ENCODE measurements at places on chromosomes 3 and 15.

DNA sequence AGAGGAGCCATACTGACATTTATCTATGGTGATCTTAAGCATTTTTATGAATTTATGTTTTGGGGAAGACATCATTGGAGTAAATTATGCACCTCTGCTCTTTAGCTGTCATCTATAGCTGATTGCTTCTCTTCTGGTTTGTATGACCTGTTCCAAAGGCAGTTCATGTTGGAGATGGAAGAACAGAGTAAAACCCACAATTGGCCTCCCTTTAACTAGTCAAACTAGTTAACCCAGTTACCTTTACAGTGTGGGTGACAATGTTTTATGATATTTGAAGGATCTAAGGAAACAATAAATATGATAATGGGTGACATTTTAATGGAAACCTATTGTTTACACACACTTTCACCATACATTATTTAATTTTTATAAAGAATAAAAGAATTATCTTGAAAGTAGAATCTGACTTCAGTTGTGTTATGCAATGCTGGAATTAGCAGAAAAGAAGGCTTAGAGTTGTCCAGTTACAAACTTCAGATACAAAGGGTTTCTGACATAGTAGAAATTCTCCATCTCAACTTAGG lies 263.5 kb downstream of the NFKBIZ start:
- DNase-seq, result no peak

DNA sequence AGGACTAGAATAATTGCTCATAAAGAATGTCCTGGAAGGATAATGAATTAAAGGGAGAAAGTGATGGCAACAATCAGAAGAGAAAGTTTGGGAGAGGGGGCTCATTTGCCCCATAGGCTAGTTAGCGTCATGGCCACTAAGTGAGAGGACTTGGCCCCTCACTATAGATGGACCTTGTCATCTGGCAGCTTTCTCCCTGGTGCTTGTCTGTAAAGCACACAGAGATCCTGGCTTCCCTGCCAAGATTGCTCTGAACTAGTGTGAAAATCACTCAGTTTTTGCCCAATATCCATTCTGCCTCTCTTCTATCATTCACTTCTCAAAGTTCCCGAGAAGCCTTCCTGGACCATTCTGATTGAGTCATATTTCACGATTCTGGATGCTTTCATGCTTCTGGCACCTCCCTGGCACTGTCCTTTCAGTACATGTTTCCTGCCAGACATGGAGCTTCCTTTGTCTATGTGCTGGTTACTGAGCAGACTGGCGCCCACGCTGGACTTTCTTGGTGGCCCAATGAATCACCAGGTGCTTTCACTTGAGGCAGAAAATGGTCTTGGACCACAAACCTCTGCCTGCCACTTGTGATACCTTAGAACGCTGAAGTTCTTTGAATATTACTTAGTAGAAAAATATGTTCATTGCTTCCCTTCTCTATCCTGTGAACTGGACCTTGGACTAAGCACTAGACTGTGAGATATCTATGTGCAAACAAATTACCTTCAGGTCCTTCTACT lies 709.6 kb upstream of the CFAP20DC start:
- DNase-seq, result no peak

- no peak for DNase-seq
Observed at GRCh38 chr3:45109771-45110508, 36.2 kb downstream of the CDCP1 start.

GRCh38 chr3:183541738-183542137 lies 13.8 kb downstream of the KLHL6 start:
- no peak for DNase-seq

DNA sequence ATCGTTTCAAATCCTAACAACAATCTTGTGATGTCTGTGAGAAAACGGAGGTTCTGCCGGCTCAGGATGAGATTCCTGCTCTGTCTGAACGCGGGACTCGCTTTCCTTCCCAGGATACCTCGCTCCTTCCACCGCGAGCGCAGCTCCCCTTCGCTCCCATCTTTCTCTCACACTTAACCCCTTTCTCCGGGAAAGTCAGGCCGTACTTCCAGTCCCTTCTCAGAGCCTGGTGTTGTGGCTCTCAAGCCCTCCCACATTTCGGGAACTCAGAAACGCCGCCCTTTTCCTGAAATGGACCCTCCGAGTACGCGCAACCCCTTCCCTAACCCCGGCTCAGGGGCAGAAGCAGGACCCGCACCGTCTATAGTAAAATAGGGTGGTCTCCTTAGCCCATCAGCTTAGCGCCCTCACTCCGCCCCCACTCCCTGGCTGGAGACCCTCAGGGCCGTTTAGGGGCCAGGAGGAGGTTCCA lies 378 bp upstream of the FEM1B start:
- DNase-seq, result no peak

- no peak for DNase-seq
Observed at GRCh38 chr3:1578124-1578806, 485.4 kb downstream of the CNTN6 start.

DNA sequence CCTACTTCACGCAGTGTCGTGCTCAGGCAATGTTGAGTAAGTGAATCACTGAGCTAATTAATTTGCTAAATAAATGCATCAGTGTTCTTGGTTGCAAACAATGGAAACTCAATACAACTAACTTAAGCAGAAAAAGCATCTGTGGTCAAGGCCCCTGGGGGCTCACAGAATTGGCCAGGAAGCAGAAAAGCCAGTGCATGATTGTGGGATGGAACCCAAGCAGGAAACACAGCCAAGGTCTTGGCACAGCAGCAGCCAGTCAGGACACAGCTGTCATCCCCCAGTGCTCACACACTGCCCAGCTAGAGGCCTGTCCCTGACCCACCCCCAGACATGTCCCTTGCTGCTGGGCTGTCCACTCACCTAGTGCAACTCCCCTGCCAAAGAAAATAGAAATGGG lies 85.9 kb downstream of the AQP9 start:
- no peak for DNase-seq

GRCh38 chr3:134606033-134607025 lies 44.5 kb downstream of the KY start:
- no peak for DNase-seq

DNA sequence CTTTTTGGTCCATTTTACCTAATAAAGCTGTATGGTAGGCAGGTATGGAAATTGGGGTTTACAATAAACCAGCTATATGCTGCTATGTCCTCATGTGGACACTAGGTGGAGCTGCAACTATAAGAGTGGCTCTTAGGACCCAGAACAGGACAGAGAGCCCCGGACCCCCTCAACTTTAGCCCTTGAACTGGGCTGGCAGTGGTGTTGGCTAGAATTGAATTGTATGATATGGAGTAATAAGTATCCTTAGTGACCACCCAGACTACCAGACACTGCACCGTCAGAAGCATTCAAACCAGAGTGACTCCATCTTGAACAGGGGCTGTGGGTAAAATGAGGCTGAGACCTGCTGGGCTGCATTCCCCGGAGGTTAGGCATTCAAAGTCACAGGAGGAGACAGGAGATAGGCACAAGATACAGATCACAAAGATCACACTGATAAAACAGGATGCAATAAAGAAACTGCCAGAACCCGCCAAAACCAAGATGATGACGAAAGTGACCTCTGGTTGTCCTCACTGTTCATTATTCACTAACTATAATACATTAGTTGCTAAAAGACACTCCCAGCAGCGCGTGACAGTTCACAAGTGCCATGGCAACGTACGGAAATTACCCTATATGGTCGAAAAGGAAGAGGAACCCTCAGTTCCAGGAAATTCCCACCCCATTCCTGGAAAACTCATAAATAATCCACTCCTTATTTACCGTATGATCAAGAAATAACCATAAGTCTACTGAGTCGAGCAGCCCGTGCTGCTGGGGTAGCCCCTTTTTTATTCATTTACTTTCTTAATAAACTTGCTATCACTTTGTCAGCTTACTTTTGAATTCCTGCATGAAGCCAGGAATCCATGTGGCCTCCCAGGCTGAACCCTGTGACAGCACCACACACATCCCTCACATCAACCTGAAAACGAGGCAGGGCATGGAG lies 68.7 kb upstream of the BLM start:
- no peak for DNase-seq

DNA sequence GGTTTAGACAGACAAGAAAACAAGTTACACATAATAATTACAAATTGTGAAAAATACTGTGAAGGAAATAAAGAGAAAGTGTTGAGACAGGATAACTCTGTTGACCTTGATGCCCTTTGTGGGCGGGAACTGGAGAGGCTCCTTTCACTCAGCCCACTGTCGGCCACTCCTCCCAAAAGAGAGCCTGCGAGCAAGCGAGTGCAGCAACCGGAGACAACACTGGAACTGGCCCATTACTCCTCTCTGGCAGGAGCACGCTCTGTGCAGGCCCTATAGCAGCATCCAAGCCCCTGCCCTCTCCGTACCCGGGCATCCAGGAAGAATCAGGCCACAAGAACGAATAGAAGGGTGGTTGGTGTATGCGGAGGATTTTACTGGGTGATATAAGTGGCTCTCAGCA lies 16.2 kb upstream of the DUT start:
- no peak for DNase-seq

Data from cortex of kidney (tissue), 1 donor.